ENCODE measurements at places on chromosomes 3 and 15.

GRCh38 chr3:60764870-60765269 lies 486.4 kb downstream of the FHIT start:
- DNase-seq, result no peak

DNA sequence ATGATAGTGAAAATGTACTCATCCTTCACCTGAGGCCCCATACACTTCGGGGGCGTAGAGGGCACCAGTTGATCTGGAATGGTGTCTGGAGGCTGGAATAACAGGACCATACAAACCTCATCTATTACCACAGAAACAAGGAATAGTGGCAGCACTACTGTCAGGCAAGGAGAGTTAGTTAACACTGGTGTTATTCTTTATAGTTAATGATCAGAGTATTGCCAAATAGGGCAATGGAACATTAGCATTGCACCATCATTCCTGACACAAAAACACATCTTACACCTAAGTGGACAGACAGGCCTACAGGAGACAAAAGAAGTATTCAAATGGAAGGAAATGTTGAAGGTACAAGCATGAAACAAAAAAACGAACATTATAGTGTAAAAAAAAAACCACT lies 137.0 kb upstream of the UBP1 start:
- no peak for DNase-seq

- DNase-seq, result no peak
These were observed 465.1 kb upstream of the BCHE start for GRCh38 chr3:166302331-166302730.

DNA sequence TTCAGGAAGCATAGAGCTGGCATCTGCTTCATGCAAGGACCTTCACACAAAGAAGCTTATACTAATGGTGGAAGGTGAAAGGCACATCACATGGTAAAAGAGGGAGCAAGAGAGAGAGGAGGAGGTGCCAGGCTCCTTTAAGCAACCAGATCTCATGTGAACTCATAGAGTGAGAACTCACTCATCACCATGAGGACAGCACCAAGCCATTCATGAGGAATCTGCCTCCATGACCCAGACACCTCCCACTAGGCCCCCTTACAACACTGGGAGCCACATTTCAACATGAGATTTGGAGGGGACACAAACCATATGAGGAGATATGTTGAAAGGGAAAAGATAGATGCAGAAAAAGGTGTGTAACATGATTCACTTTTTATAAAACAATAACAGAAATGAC lies 48.4 kb upstream of the TLE3 start:
- no peak for DNase-seq

GRCh38 chr3:127049393-127049792 lies 66.5 kb downstream of the PLXNA1 start:
- DNase-seq, result no peak

- DNase-seq, result no peak
These were observed 337.3 kb upstream of the CBLB start for GRCh38 chr3:106206146-106206545.
